ENCODE measurements at places on chromosomes 7 and 10.

- no peak for DNase-seq
These were observed 19.6 kb upstream of the RET start for GRCh38 chr10:43057231-43057711.

- no peak for DNase-seq
These were observed 219.6 kb downstream of the CACNB2 start for GRCh38 chr10:18359812-18360211.

GRCh38 chr10:33241351-33241750 lies 93.1 kb downstream of the NRP1 start:
- DNase-seq: no peak

DNA sequence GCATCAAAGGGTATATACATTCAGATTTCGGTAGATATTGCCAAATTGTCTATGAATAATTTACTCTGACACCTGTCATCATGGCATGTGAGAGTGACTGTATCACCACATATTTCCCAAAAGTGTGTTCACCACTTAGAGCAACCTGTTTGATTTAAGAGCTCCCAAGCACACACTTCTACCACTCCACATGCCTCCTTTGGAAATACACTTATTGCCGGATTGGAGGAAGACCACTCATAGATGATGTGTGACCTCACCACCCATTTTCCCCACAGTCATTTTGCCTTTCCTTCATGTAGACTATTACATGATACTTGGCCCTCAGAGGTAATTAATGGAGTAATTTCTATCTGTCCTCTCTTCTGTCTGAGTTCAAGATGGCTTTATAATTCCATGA lies 75.5 kb downstream of the SLC16A9 start:
- no peak for DNase-seq

- no peak for DNase-seq
These were observed 9.2 kb downstream of the NDUFA5 start for GRCh38 chr7:123548406-123548805.

DNA sequence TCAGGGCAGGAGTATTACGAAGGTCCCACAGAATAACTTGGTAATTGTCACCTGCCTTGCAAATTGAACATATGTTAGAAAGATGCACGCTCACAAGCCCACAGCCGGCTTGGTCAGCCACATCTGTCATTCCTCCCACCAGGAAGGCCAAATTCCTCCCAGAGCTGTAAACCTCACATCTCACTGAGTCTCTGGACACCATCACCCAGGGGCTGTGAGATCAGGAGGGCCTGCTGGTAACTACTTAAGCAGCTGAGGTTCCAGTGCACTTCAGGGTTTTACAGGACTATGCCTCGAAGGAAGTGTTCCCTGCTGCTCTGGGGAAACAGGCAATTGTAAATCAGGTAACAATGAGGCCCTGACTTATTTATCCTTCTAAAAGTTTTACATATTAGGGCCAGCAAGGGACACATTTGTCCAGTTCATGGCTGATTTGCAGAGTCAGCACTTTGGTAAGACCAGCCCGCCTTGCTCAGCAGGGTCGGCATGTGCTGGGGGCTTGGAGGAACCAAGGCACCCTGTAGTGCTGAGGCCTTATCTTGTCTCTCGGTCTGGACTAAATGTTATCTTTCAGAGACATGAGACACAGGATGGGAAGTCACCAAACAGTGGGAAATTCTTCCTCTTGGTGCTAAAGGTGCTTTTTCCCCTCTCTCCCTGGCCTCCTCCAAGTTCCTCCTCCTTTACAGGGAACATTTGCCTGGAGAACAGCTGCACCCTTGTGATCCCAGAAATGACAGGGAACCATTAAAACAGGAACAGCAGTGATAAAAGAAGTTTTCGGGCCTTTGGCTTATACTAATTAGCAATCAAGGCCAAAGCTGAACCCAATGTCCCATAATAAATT lies 34.3 kb downstream of the PYROXD2 start:
- DNase-seq: no peak

- no peak for DNase-seq
These were observed 68.2 kb upstream of the AHR start for GRCh38 chr7:17230099-17230807.

DNA sequence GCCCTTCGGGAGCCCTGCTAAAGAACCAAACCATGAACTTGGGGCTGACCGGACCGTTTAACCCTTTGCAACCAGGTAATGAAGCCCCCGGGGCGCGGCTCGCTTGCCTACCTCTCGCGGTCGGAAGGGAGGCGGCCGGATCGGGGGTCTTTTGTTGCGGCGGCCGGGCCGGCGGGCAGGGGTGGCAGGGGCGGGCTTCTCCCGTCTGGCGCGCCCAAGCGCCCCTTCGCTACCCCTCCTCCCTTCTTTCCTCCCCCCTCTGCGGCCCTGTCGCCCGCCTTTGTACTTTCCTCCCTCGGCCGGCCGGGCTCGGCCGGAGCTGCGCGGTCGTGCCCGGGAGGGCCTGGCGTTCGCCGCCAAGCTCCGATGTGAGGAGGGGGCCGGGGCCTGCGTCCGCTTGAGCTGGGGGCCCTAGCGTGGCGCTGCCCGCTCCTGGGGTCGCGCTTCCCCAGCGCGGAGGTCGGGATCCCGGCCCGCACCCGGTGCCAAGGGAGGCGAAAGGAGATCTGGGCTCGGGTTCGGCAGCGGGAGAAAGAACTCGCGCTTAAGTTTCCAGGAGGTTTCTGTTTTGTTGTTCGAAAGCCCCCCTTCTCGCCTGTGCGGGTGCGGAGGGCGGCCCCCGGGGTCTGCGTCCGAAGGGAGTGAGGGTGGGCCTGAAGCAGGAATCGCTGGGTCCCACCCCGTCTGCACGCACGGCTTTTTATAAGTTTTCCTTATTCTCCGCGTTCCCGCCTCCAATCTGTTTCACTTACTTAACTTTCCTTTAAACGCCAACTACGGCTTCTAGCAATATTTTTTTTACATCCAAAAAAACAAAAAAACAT lies 436.8 kb upstream of the GALNT17 start:
- no peak for DNase-seq

DNA sequence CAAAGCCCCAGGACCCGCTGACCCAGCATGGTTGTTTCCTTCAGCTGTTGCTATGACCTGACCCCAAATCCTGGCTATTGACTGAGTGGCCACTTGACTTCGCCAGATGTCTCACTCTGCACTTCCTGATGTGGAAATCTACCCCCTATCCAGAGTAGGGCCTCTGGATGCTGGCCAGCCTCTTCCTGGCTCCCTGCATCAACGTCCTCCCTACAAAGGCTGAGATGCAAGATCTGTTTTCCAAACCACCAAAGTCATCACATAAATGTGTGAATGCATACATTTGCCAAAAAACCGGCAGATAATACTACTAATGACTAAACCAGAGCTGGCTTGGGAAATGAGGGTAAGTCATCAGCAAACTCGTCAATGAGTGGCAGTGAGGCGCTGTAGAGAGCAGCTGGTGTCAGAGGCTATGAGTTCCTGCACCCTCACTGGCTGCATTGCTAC lies 70.4 kb downstream of the PYROXD2 start:
- DNase-seq: no peak

DNA sequence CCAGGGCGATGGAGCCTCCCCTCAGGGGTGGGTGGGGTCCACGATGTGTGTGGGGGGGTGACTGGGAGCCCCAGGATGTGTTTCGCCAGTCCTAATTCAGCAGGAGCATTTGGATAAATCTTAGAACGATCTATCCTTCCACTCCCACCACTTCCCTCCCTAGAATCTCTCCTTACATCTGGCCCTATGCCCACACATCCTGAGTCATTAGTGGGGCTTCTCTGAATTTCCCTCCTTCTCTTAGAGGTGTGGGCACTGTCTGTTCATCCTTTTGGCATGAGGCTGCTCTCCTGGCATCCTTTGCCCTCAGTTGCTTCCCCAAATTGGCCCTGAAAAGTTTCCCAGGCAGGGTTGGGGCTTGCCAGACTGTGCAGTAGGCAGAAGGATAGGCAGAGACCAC lies 1.6 kb downstream of the GHRHR start:
- no peak for DNase-seq

DNA sequence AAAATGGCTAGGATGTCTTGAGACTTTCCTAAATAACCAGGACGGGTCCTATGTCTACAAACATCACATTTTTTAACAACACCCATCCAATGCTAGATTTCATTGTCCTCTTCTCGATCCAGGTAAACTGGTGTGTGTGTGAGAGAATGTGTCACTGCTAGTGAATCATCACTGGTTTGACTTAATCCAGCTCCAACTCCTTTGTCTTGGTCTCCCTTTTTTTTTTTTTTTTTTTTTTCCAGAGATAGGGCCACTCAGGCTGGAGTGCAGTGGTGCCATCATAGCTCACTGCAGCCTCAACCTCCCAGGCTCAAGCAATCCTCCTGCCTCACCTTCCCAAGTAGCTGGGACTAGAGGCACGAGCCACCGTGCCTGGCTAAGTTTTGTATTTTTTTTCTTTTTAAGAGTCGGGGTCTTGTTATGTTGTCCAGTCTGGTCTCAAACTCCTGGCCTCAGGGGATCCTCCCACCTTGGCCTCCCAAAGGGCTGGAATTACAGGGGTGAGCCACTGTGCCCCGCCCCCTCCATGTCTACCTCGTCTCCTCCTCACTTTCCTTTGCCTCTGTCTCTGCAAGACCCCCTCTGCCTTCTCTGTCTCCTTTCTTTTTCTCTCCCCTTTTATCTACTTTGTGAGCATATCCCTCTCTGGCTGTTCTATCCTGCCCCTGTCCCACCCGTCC lies 2.2 kb upstream of the UFSP1 start:
- DNase-seq: no peak

DNA sequence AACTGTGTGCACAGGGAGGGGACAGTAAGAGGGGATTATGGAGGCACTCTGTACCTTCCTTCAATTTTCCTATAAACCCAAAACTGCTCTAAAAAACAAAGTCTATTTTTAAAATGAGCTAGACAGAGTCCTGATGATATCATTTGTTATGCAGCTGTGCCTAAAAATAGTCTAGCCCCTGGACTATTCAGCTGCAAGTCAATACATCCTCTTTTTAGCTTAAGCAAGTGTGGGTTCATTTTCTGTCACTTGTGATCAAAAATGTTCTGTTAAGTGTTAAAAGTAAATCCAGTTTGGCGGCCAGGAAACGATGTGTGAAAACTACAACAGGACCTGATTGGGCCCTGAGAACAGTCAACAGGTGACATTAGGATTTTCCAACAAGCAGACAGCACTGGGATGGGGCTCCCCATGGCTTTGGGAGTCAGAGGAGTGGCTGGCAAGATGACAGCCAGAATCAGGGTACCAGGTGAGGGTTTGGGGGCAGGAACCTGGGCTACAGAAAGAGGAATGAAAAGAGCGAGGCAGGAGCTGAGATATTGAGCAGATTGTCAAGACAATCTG lies 33.9 kb downstream of the FAM107B start:
- no peak for DNase-seq

- DNase-seq: no peak
These were observed 16.7 kb downstream of the ITGB1 start for GRCh38 chr10:32941357-32941756.

DNA sequence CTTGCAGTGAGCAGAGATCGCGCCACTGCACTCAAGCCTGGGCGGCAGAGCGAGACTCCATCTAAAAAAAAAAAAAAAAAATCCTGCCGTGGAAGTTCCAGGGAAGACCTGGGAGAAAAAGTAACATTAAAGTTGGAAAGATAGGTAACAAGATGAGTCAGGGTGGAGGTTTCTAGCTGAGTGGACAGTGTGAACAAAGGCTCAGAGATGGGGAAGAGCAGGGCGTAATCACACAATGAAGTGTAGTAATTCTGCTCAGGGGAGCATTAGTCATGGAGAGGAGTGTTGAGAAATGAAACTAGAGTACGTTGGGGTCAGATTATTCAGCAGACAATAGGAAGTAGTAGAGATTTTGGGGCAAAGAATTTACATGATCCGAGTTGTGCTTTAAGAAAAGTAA lies 21.6 kb upstream of the WASL start:
- no peak for DNase-seq

DNA sequence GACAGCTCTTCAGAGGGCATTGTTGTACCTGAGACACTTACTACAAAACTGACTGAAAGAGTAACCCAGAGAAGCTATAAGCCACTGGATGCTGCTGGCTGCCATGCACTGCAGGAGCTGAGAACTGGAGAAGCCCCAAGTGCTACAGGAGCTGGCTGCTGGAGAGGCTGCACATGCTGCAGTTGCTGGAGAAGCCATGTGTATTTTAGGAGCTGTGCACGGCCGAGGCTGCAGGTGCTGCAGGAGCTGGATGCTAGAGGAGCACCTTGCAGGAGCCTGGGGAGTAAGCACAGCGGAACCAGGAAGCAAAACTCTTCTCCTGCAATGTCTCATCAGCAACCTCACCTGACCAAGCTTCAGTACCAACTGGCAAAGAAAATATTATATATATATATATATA lies 45.5 kb downstream of the STEAP1B start:
- no peak for DNase-seq

GRCh38 chr7:74525881-74526280 lies 72.2 kb downstream of the GTF2IRD1 start:
- DNase-seq: no peak

DNA sequence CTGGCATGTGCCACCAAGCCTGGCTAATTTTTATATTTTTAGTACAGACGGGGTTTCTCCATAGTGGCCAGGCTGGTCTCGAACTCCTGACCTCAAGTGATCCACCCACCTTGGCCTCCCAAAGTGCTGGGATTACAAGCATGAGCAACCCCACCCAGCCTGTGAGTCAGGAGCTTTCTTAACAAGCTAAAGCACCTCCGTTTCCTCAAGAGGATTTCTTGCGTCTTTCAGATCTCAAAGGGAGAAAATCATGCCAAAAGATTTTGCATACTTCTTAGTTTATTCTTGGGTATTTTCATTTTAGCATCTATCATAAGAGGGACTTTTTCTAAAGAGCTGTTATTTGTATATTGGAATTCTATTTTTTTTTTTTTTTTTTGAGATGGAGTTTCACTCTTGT lies 47.9 kb upstream of the FOXK1 start:
- DNase-seq: no peak

DNA sequence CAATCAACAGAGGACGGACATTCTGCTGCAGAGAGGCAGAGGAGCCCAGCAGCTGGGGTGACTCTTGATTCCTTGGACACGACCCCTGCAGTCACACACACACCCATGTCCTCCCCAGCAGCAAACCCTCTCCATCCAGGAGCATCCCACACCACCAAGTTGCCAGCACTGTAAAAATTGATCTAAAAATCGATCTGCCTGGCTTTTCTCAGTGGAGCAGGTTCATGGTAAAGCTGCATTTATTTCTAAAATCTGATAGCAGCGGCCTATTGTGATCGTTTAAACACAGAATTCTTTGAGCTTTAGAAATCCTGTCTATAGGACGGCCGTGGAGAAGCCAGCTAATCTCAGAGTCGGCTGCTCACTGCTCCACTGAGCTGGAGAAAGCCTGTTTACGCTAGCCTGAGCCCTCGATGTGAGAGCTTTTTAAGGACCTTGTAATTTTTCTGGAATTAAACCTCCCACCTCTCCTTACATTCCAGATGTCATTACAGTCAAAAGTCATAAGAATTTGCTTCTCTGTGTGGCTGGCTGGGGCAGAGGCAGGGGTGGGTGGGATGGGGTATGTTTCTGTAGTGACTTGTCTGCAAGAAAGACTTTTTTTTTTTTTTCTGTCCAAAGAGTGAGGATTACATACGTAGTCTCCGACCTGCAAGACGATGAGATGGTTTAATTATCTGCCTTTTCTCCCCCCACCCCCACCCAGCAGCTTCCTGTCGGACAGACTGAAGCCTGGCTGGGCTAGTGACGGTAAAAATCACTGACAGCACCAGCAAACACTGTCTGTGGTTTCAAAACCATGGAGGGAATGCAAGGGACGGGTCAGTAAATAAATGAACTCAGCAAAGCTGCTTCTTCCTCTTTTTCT lies 31.6 kb downstream of the TRIM8 start:
- DNase-seq: peak; percentile 43
